ENCODE measurements at places on chromosomes 16 and 17.
A peak's percentile ranks its signal among the peaks of the same experiment; 100 is the strongest.

DNA sequence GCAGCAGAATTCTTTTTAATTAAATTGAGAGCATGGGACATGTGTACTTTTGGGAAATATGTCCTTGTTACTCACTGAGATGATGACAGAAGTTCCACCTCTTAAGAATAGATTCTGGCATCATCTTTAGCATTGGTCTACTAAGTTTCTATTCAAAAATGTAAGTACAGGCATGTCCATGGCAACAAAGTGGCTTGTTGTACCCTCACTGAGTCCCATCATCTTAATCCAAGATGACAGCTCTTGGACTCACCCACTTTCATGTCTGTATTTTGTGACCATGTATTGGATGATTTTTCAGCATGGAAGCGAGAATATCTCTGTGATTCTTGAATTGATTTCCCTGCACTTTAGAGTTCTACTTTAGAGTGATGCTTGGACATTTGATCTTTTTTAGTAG, 33.1 kb upstream of the NAGLU start:
- DNase-seq: no peak

- DNase-seq: no peak
Measured at GRCh38 chr16:46801428-46802049, 29.4 kb downstream of the C16orf87 start.

- peak; percentile 36 for DNase-seq
Measured at GRCh38 chr16:1823821-1824220, 2.8 kb downstream of the HAGH start.

DNA sequence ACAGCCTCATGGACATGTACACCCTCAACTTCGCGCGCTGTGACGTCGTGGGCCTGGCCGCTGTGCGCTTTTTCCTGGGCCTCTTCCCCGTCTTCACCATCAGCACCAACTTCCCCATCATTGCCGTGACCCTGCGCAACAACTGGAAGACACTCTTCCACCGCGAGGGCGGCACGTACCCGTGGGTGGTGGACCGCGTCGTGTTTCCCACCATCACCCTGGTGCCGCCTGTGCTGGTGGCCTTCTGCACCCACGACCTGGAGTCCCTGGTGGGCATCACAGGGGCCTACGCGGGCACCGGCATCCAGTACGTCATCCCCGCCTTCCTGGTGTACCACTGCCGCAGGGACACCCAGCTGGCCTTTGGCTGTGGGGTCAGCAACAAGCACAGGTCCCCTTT, 23.5 kb downstream of the GRIN2C start:
- no peak for DNase-seq

GRCh38 chr17:56870081-56870651, 36.2 kb downstream of the DGKE start:
- DNase-seq: no peak

DNA sequence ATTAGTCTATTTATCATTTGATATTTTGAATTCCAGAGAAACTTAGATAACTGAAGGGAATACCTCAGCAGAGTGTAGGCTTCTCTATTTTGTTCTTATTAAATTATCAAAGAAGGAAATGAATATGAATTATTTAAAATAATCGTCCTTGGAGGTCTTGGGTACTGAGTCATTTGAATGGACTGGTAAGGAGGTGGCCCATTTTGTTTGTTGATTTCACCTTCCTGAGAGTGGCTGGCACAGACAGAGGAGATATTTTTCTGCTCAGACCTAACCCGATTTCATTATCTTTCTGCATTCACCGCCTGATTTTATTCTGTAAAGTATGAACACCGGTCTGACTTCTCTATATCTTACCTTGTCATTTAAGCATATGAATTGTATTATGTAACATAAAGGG, 88.0 kb downstream of the USP22 start:
- DNase-seq: no peak

GRCh38 chr16:89098767-89099430, 5.2 kb downstream of the ACSF3 start:
- no peak for DNase-seq

GRCh38 chr17:72613396-72613795, 479.1 kb downstream of the SLC39A11 start:
- DNase-seq: peak; percentile 77

GRCh38 chr17:3843935-3844516, 2.0 kb downstream of the NCBP3 start:
- no peak for DNase-seq

DNA sequence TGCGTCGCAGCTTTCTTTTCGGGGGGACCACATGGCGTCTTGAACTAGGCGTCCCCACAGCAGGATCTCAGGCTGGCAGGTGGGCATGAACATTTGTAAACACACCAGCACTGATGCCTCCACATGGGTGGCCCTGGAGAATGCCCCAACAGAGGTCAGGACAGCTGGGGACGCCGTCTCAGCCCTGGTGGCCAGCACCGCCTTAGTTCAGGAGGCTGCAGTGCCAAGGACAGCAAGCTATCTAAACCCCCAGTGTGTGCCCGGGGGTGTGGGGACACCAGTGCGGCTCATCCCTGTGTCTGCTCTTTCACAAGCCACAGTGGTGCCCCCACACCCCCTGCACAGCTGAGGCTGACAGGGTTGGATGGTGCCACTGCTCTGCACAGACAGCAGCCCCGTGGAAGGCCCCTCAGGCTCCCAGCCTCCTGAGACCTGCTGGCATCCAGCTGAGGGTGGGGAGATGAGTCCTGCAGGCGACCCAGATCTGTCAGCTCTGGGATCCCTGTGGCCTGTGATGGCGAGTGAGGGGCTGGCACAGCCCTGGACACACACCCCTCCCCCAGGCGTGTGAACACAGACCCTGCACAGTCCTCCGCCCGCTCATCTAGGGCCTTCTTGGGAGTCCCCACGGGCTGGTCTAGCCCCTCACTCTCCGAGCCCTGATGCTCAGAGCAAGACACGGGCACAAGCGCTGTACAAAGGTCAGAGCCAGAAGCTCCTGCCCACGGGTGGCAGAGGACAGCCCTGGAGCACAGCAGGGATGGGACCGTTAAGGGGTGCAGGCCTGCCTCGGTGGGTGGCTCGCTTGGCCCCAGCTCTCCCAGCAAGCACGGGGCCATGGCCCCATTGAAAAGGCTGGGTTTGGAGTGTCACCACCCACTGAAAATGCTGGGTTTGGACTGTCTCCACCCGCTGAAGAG, 10.7 kb downstream of the FSCN2 start:
- DNase-seq: no peak

DNA sequence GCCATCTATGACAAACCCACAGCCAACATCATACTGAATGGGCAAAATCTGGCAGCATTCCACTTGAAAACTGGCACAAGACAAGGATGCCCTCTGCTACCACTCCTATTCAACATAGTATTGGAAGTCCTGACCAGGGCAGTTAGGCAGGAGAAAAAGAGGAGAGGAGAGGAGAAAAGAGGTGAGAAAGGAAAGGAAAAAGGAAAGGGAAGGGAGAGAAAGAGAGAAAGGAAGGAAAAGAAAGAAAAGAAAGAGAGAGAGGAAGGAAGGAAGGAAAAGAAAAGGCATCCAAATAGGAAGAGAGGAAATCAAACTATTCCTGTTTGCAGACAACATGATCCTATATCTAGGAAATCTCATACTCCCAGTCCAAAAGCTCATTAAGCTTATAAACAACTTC, 11.5 kb downstream of the STX8 start:
- DNase-seq: no peak

GRCh38 chr16:5196204-5196603, 98.6 kb upstream of the EEF2KMT start:
- DNase-seq: no peak

GRCh38 chr16:53183442-53183841, 128.7 kb downstream of the CHD9 start:
- no peak for DNase-seq

GRCh38 chr16:58029410-58029809, 3.9 kb downstream of the MMP15 start:
- DNase-seq: no peak

- DNase-seq: no peak
Measured at GRCh38 chr16:55491691-55492090, 12.7 kb downstream of the MMP2 start.

DNA sequence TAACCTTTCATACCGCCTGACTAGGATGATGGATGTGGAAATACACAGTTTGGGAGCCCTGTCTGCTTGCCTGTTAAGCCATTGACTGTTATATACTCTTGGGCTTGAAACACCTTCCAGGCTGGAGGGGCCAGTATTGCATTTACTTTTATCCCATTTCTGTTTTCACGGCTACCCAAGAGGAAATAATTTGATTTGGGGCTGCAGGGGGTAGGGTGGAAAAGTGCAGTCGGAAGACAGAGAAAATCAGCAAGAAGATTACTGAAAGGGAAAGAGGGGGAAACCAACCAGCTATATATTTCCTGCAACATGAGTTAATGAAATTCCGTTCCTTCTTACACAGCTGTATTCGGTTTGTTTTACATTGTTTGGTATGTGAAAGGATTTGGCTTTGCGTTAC, 202.5 kb downstream of the CDH13 start:
- DNase-seq: no peak

- no peak for DNase-seq
Measured at GRCh38 chr17:2689411-2690164, 22.0 kb downstream of the CLUH start.

GRCh38 chr17:1999557-2000251, 25.4 kb downstream of the RTN4RL1 start:
- no peak for DNase-seq

- DNase-seq: no peak
Measured at GRCh38 chr16:64440005-64440404, 681.9 kb downstream of the CDH11 start.

- no peak for DNase-seq
Measured at GRCh38 chr17:45905814-45906213, 11.5 kb downstream of the MAPT start.

- DNase-seq: no peak
Measured at GRCh38 chr16:3511286-3512180, 10.7 kb downstream of the CLUAP1 start.

GRCh38 chr17:7992516-7992915, 9.9 kb upstream of the GUCY2D start:
- DNase-seq: no peak

DNA sequence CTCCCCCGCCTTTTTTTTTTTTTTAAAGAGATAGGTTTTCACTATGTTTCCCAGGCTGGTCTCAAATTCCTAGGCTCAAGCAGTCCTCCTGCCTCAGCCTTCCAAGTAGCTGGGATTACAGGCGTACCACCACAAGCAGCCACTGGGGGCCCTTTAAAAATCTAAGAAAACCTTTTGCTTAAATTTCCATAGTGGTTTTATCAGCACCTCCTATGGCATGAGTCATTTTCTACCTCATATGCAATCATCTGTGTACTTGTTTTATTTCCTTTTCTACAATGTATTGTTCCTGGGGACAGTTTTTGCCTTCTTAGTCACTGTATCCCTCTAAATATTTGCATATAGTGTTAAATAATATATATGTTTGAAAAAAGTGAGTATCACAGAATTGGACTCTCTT, 29.2 kb downstream of the GNA13 start:
- peak; percentile 63 for DNase-seq

- no peak for DNase-seq
Measured at GRCh38 chr16:49494891-49495566, 121.4 kb downstream of the C16orf78 start.

DNA sequence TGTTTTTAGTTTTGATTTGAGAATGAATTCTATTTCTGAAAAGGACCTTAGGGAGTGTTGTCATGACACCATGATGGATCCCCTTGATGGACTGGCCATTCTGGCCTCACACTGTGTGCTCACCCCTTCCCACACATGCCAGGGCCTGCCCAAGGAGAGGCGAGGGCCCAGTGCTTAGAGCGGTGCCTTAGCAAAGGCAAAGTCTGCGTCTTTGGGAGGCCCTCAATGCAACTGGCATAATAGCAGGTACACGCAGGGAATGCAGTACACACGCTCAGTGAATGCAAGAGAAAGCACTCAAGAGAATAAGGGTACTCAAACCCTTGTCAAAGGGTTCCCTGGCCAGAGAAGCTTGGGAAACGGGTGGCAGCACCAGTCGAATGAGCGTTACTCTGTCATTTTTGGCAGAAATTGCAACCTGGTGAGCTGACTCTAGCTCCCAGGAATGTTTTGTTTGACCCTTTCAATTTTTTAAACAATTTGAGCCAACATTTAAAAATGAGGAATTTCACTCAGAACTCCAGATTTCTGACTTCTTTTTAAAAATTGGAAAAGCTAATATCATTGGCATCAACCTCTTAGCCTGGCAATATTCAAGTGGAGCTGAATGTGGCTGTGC, 32.1 kb downstream of the NKD1 start:
- no peak for DNase-seq

DNA sequence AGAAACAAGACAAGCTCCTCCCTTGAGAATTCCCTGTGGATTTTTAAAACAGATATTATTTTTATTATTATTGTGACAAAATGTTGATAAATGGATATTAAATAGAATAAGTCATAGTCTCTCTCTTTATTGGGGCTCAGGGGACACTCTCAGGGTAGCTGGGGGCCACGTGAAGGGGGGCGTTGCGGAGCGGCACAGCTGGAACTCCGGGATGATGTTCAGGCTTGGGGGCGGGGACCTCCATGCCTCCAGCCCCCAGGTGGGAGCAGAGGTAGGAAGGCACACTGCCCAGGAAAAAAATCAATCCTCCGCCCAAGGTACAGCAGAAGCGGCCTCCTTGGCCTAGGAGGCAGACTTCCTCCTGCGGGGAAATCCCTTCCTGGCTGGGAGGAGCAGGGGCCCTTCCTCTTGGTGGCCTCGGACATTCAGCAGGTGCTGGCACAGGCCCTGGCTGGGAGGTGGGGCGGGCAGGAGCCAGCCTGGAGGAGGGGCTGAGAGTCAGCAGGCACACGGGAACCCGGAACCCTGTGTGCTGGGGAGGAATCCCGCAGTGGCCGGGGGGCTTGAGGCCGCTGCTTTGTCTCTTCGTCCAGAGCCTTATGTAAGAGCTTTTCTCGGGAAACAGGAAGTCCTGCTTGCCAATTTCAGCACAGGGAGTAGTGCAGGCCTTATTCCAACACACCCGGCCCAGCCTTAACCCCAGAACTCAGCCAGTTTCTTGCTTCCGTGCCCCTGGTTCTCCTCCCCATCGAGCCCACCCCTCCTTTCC, 591 bp upstream of the TNFSF13 start:
- DNase-seq: peak; percentile 58

DNA sequence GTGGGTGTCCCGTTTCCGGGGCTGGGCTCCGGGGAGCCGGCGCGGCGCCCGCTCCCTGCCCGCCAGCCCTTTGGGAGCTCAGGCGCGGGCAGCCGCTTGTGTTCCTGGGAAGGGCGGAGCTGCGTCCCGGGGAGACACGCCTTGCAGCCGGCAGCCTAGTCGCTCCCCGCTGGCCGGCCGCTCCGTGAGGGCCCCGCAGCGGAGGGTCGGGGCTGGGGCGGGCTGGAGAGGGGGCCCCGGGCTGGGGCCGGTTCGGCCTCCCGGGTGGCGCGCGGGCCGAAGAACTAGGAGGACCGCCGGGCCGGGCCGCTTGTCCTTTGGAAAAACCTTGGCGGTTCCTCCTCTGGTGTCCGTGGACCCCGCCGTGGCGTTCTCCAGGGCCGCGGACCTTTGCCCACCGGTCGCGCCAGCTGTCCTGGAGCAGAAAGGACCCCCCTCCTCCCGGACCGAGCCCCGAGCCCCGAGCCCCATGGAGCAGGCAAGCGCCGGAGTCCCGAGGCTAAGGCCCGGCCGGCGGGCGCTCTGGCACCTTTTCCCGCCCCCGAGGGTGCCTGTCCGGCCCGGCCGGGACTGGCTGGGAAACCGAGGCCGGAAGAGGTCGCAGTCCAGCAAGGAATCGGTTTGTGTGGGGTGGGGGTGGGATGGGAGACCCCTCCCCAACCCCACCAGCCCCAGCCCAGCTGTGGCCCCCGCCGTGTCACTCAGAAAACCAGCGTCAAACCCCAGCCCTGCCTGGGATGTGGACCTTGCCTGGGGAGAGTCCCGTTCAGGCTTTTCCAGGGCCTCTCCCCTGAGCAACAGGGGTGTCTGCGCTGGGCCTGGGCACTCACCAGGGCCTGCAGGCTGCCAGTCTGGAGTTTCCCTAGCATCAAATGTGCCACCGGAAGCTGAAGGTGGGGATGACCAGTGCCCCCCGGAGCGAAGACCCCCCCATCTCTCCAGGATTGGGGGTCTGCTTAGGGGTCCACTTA, 6.8 kb upstream of the TBC1D3B start:
- DNase-seq: peak; percentile 95

Measured in MG63 (cell line).